HFFc6 (cell line): ENCODE measurements at places on chromosomes 12 and 14. TPM values are rescaled to one million over a fixed set of nuclear protein-coding genes. Genes with fewer than 3 reads are reported as not detected.

CDH24 gene
- total RNA-seq = 6.1 to 9.1 TPM (median 7.5 TPM) in 3 replicates

PRPH gene
- not detected in 3 replicates for total RNA-seq

GARIN6 gene
- not detected in 2 replicates for total RNA-seq

HHIPL1 gene
- 0.99 to 3.2 TPM (median 2.2 TPM) in 3 replicates for total RNA-seq

ARL6IP4 gene
- 151 and 180 TPM in 2 replicates for total RNA-seq

AMN gene
- not detected in 3 replicates for total RNA-seq

DYNC1H1 gene
- 386 to 586 TPM (median 527 TPM) in 3 replicates for total RNA-seq

NAV3 gene
- total RNA-seq = 115 to 148 TPM (median 142 TPM) in 3 replicates

CLEC4C gene
- not detected in 3 replicates for total RNA-seq

PPP1R36 gene
- total RNA-seq = 0.37 to 0.81 TPM (median 0.39 TPM) in 3 replicates

CELA1 gene
- total RNA-seq = not detected in 3 replicates

CNTN1 gene
- not detected in 3 replicates for total RNA-seq

- DNase-seq = no peak
Measured at GRCh38 chr12:130424858-130425697, 87.4 kb downstream of the PIWIL1 start.

- no peak for DNase-seq
Measured at GRCh38 chr12:59322473-59322872, 273.4 kb upstream of the SLC16A7 start.

DNA sequence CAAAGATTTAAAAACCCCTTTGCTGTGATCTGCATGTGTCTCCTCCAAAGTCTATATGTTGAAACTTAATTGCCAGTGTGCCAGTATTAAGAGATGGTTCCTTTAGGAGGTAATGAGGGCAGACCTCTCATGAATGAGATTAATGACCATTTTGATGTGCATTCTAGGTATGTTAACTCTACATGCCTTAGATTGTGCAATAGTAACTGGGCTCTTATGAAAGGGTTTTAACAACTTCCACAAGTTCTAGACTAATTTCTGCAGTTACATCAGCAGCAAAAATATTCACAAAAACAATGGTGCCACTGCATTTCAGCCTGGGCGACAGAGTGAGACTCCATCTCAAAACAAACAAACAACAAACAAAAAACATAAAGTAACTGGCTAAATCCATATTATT is 3.8 kb upstream of the TAS2R10 start:
- DNase-seq = no peak

GRCh38 chr14:54638135-54638446 is 71.2 kb downstream of the SAMD4A start:
- DNase-seq = peak; percentile 53

- DNase-seq = no peak
Measured at GRCh38 chr12:47778881-47779280, 5.8 kb downstream of the SLC48A1 start.

DNA sequence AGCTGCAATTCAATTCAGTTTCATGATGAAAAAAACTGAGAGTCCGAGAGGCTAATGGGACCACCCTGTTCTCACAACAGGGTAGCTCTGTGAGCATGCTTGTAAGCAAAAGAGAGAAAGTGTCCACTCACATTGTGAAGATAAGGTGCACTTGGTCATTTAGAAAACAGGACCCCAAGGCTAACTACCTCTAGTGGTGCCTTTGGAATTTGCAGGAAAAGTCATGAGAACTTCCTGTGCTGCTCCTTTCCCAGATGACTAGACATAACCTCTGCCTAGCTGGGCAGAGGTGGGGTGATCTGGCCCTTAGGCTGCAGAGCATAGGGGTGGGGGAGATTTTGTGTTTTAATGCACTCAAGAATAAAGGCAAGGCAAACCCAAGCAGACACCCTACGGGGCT is 118.9 kb downstream of the STAB2 start:
- DNase-seq = no peak

DNA sequence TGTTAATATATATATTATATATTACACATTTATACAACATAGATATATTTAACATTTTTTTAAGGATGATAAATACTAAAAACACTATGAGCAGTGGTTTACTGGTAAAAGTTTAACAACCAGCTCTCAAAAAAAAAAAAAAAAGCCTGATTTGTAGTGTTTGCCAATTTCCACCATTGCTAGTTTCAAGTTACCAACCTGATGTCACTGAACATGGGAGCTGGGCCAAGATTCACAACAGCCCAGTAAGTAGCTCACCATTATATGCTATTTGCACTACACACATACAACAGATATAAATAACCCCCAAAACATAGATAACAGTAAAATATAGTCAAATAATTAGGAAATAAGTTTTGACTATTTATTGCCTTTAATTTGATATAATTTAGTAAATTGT is 28.9 kb upstream of the TMX1 start:
- no peak for DNase-seq

DNA sequence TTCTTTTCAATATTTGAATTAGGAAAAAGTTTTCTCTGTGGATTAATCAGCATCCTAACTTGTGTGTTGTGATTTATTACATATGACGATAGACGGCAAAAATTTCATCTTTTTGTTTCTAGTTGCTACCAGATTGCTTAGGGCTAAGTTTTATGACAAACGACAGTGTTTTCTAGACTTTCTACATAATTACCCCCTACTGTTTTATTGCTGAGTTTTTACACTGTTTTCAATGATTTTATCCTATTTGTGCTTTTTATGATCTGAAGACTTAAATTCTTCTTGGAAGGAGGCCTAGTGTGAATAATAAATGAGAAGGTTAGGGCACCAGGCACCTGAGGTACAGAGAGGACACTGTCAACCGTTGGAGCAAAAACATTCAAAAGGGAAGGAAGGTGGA is 88.1 kb downstream of the TXNDC16 start:
- DNase-seq = no peak

DNA sequence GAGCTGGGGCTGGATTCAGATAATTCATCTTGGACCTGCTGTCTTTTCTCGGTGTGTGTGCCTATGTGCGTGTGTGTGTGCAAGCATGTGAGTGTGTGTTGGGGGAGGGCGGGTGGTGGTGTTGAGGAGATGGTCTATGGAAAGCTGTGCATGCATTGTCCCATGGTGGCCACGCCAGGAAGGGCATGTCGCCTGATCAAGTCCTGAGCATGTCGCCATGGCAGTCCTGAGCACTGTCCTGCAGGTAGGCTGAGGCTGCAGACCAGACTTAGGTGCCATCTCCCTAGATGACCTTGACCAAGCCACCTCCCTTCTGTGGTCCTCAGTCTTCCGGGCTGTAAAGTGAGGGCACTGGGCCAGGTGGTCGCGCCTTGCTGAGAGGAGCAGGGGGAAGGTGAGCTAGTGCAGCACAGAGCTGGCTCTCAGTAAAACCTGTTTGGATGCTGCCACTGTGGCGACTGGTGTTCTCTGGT is 81.4 kb downstream of the PAPOLA start:
- no peak for DNase-seq

DNA sequence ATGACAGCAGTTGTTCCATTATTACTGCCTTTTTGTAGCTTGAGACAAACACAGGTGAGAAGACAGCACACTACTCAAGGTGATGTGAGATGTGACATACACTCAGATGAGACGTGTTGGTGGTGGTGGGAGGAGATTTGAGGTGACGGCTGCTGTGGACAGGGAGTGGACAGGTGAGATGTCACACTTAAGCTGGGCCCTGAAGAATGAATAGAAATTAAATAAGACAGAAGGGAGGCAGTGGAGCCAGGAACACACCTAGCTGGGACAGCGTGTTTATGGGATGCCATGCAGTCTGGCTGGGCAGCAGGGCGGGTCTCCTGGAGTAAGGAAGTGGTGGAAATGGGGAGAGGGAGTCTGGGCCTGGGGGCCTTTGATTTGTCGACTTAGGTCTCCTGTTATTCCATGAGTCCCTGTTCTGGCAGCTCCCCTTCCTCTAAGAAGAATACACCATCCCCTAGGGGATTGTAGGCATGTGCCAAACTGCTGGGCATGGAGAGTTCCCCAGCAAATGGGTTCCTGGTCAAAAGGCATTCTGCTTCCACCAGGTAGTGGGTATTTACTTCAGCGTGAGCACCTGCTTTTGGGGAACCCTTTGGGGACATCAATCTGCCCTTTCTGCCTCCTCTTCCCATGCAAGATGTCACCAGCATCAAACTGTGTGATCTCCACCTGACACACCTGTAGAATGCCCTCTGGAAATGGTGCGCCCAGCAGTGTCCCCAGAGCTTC is 71.2 kb upstream of the ESRRB start:
- DNase-seq = no peak

- no peak for DNase-seq
Measured at GRCh38 chr14:104223101-104224041, 85.0 kb downstream of the KIF26A start.

DNA sequence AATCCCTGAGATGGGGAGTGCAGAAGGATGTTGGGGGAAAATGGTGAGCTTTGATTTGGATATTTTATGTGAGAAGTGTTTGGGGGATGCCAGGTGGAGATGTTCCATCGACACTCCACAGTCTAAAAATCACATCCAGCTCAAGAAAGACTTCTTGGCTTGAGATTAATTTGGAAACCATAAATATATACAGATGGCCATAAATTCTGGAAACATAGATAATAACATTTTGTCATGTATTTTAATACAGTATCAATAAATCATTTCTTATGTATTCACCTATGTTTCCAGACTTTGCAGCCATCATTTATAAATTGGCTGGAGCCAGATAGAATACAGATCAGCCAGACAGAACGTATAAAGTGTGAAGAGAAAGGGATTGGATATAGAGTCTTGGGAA is 245.5 kb upstream of the DDHD1 start:
- no peak for DNase-seq

GRCh38 chr12:78036874-78037273 is 206.2 kb downstream of the NAV3 start:
- DNase-seq = no peak

GRCh38 chr12:43921666-43922337 is 85.9 kb downstream of the TMEM117 start:
- peak; percentile 51 for DNase-seq

DNA sequence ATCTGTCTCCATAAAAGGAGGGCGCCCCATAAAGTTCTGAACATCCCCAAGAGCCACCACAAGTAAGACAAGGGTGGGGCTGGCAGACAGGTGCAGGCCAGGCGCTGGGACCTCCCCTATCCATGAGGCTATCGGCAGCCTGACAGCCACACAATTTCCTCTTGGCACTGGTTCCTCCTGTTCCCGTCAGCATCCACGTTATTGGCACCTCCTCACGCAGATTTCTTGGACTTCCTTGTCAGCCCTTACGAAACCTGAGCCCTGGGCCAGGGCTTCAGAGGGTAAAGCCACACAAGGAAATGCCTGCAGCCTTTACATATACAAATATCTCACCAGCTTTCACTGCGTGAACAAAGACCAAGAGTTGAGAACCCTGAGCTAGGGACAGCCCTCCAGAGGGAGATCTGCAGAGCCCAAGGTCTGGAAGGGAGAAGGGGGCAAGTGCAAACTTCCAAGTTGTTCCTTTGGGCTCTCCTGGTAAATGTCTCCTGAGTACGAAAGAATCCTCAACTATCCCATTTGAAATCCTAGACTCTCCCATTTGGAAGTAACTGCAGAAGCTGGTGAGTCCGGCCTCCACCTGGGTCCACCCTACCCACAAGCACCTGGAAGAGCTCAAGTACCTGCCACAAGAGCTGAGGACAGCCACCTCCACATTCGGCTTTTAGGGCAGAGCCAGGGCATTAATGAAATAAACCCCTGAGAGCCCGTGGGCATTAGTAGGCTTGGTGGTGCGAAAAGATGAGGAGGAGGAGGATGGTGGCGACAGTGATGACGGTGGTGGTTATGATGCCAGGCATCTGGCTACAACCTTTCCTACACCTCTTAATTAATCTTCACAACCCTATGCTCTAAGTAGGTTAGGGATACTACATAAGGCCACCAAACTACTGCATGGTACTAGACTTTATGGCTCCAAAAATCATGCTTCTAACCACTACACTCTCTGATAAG is 5.5 kb upstream of the TC2N start:
- no peak for DNase-seq

- DNase-seq = no peak
Measured at GRCh38 chr14:92774572-92774971, 19.5 kb upstream of the GOLGA5 start.

GRCh38 chr12:98895086-98895651 is 250.1 kb downstream of the APAF1 start:
- no peak for DNase-seq

- DNase-seq = no peak
Measured at GRCh38 chr12:12483438-12483837, 79.2 kb downstream of the DUSP16 start.

DNA sequence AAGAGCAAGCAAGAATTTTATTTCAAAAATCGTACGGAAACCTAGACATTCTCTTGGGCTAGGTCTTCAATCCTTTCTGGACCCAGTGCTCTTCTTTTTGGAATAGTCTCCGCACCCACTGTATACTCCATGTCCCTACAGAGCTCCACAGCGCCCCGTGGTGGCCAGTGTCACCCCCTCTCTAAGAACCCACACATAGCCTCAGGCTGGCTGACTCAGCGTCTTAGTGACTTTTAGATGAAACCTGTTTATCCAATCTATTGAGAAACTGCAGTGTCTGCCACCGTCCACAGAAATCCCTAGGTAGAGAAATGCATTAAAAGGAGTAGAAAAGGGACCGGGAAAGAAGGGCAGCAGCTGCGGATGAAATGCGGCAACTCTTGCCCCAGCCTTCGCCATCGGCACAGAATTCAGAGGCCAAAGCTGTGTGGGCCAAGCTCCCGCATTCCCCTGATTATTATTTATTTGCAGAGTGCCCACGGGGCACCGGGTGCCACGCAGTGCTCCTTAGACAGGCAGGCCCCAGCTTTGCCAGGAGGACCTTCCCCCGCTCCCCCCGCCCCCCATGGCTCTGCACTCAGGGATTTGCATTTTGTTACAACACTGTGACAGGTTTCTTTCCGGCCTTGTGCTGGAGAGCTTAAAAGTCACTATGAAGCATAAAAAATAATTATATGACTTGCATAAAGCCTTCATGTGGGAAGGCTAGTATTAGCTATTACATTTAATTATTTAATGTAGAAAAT is 170.1 kb upstream of the FKBP4 start:
- DNase-seq = peak; percentile 50

- no peak for DNase-seq
Measured at GRCh38 chr12:69096669-69097335, 142.6 kb upstream of the CPSF6 start.

DNA sequence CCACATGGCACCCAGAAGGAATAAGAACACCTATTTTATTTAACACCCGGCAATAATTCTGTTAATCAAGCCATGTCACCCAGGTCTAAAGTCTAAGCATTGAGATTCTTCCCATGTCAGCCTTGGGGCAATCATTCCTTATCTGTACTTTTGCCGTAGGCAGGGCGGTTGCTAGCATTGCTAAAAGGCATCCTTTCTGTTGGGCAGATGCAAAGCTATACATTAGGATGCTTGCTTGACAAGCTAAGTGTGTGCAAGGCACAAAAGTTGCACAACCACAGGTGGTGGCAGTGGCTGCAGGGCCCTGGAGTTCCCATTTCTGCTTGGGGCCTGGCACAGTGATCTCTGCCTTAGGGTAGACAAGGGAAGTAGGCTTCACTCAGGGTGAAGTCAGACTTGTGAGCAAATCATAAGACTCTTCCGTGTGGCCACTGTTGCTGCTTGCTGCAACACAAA is 12.5 kb upstream of the GALNT6 start:
- DNase-seq = no peak

DNA sequence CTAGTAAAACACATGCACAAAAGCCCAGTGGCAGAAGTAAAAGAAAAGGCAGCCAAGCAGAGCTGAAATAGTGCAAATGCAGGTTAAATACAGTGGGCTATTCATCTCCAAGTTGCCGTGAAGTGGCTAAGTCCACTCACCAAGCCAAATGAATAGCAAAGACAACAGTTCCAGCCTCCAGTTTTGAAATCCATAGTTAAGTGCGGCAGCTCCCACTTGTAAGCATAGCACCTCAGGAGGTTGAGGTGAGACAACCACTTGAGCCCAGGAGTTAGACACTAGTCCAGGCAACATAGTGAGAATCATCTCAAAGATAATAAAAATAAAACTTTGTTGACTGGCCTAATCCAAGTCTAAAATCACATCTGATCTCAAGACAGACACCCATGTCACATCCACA is 9.8 kb upstream of the PHLDA1 start:
- DNase-seq = no peak
